ENCODE measurements at places on chromosomes 1 and 21. TPM values are rescaled to one million over a fixed set of nuclear protein-coding genes. Genes with fewer than 3 reads are reported as not detected.

Gene OR2L5
- total RNA-seq: not detected

Gene PDZK1IP1
- total RNA-seq: 0.42 TPM

Gene NGF
- total RNA-seq: 0.34 TPM

Gene NR1I3
- total RNA-seq: not detected

- DNase-seq: peak; percentile 93
Observed at GRCh38 chr1:84174051-84174556, 30.0 kb downstream of the PRKACB start.

DNA sequence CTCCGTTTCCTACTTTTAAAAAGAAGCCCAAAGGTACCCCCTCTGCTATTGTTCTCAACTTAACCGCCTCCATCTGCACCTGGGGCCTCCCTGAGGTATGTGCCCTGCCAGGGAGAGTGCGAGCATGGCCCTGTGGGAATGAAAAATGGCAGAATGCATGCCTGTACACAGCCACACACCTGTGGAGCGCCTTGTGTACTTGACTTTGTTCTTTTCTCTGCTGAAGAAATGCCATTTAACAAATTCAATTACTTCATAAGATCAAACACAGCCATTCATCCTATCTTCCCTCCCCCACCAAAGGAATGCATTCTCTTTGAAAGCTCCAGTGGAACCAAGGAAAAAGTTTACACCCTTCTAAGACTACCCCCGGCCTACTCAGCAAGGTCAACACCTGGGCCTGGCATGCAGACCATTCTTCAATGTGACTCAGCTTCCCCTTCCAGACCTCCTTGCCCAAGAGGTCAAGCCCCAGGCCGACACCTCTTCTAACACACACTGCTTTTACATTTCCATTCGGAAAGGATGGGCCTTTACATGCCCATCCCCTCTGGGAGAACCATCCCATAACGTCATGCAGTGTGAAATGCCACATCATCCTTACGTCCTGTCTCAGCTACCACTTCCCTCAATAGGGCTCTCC, 123.7 kb downstream of the SMYD2 start:
- DNase-seq: peak; percentile 96

DNA sequence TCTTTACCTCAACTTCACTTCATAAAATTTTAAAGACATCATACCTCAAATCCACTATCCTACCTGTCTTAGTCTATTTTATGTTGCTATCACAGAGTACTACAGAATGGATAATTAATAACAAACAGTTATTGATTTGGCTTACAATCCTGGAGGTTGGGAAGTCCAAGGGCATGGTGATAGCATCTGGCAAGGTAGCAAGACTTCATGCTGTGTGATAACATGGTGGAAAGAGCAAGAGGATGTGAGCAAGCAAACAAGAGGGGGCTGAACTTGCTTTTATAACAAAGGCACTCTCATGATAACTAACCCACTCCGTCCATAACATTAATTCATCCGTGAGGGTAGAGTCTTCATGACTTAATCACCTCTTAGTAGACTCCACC, 33.8 kb downstream of the C21orf91 start:
- no peak for DNase-seq

All from dermis blood vessel endothelial cell (primary cell).